A549 treated with ZK216348 at 1 μM for 4 hours (cell line): ENCODE measurements at places on chromosomes 1 and 21. TPM values are rescaled to one million over a fixed set of nuclear protein-coding genes. Genes with fewer than 3 reads are reported as not detected.

LCE1A gene
- total RNA-seq = not detected in 5 replicates

TMIGD3 gene
- not detected in 5 replicates for total RNA-seq

CFHR3 gene
- total RNA-seq = 0.14 to 0.47 TPM (median 0.32 TPM) in 5 replicates

OLIG2 gene
- total RNA-seq = not detected in 5 replicates

ERRFI1 gene
- 124 to 192 TPM (median 172 TPM) in 5 replicates for total RNA-seq

LYPD8 gene
- 0.19 to 0.45 TPM (median 0.21 TPM) in 3 of 5 replicates, not detected in the others for total RNA-seq

OR4F16 gene
- total RNA-seq = not detected in 5 replicates

OR6K3 gene
- total RNA-seq = not detected in 5 replicates

VWA5B1 gene
- total RNA-seq = not detected in 5 replicates

ALPL gene
- 0.14 to 0.68 TPM (median 0.41 TPM) in 5 replicates for total RNA-seq

LCE6A gene
- total RNA-seq = not detected in 5 replicates

KCNK1 gene
- 17.2 to 21.4 TPM (median 18.8 TPM) in 5 replicates for total RNA-seq

C8A gene
- total RNA-seq = not detected in 5 replicates

RASAL2 gene
- total RNA-seq = 13.8 to 23.8 TPM (median 17.7 TPM) in 5 replicates
